ENCODE measurements at places on chromosomes 3 and 15.

GRCh38 chr3:126294211-126294808 lies 62.9 kb downstream of the KLF15 start:
- no peak for DNase-seq

DNA sequence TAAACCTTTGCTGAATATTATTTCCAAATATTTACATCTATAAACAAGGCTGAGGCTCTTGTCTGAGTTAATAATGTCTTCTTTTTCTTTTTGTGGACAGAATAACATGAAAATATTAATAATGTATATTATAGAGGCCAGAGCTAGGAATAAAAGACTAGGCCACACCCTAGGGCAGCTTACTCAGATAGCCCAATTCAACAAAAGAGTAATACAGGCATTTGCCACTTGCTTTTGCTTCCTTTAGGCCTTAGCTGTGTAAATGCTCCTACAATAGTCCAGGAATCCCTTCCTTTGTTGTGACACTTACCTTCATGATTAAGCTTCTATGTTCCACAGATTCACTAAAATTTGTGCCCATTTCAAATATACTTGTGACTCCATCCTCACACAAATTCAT lies 16.5 kb downstream of the IMPG2 start:
- no peak for DNase-seq

DNA sequence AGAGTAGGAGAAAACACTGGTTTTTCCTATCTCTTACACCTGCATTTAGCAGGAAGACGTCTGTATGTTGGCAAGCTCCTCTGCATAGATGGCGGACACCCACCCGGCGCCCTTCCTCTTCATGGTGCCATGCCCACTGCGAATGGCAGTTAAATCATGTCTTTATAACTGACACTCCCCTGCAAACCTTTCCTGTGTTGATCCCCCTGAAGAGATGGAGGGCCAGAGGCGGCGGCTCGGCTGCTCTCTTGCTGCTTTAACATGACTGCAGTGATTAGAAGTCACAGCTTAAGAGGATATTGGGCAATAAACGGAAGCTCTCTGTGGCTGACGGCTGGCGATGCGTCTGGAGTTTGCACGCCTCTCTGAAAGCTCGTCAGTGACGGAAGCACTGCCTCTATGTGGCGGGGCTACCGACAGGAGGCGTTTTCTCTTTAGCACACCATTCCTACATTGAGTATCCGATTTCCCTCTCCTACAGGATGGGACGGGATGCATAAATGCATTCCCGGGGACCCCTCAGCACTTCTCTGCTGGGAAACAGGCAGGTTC lies 25.5 kb upstream of the SNRPA1 start:
- DNase-seq, result peak; percentile 96

GRCh38 chr15:39942101-39942752 lies 8.3 kb downstream of the EIF2AK4 start:
- no peak for DNase-seq

DNA sequence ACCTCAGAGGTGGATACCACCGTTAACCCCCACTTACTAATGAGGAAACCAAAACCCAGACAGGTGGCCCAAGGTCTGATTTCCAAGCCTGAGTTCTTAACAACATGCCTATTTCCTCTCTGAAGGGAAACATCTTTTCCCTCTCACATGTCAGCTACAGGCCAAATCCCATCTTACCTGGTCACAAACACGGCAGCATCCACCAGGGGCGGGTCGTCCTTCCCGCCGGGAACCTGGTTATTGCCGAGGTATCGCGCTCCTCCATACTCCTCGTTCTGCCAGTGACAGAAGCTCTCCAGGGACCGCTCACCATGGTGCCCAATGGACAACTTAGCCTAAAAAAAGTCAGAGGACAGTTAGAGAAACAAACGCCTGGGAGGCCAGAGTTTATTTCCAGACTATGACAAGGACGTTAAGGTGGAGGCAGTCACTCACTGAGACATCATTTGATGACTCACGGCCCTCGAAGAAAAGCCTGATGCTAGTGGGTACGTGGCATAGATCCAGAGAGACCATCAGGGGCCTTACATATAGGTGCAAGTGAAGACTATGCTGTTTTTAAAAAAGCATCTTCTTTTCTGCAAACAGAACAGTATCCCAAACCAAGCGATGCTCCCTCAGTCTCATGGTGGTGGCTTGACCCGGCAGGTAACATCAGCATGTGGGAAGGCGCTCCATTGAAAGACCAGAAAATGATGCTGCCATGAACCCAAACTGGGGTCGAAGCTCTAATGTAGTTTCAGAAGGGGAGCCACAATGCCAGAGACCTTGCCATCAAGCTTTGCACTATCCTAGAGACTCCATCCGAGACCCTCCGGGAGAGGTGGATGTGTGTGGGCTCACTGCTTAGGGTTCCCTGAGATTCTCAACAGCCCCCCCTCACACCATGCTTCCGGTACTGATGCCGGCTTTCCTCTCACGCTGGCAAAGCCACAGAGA lies 80.2 kb downstream of the ADAMTS17 start:
- DNase-seq, result no peak

GRCh38 chr3:66494959-66495667 lies 5.7 kb downstream of the LRIG1 start:
- DNase-seq, result no peak

GRCh38 chr15:64314456-64314855 lies 41.5 kb downstream of the CSNK1G1 start:
- DNase-seq, result no peak

DNA sequence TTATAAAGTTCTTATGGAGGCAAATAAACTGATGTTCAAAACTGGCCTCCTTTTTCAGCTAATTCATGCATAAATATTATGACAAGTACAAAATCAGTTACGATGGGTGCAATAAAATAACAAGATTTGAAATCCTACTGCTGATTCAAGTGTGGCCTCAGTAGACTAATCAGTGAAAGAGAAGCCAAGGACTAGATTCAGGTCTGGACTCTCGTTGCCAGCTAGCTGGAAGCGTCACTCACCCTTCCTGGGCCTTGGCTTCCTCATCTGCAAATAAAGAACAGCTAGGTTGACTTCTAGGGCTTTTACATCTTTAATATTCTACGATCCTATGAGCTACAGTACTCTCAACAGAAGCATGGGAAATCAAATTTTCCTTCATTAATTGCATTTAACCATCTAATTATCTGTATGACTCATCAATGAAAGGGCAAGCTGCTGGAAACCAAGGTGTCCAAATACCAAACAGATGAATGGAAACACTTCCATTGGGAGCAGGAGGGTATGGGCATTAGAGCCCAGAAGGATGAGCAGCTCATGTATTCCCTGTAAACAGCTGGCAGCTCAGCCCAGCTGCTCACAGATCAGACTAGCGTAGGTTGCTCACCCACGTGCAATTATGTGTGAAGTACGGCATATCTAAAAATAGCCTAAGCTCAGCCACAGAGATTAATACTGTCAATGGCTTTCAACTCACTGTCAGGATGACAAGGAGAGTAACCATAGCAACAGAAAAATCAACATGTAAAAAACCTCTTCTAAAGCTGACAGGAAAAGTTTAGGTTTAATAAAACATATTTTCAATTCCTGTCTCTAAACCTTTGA lies 294.8 kb downstream of the PLCL2 start:
- DNase-seq, result no peak

Measured in MV-4-11 (cell line).